ENCODE measurements at places on chromosomes 12 and 14. TPM values are rescaled to one million over a fixed set of nuclear protein-coding genes. Genes with fewer than 3 reads are reported as not detected.

Gene KRT8
- total RNA-seq: 3.3 TPM

Gene GPR68
- total RNA-seq: 0.75 TPM

Gene SLC25A47
- total RNA-seq: not detected

Gene BDKRB1
- 0.53 TPM for total RNA-seq

Gene KRT6C
- total RNA-seq: not detected

Gene TMEM63C
- not detected for total RNA-seq

All from aortic smooth muscle cell (primary cell).